ENCODE measurements at places on chromosomes 1 and 21.

DNA sequence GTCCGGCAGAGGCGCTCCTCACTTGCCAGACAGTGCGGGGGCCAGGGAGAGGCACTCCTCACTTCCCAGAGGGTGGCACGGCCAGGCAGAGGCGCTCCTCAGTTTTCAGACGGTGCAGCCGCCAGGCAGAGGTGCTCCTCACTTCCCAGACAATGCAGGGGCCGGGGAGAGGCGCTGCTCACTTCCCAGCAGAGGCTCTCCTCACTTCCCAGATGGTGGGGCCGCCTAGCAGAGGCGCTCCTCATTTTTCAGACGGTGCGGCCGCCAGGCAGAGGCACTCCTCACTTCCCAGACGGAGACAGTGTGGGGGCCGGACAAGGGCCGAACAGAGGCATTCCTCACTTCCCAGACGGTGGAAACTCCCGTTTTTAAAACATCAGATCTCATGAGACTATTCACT, 238.4 kb upstream of the CACYBP start:
- no peak for DNase-seq

DNA sequence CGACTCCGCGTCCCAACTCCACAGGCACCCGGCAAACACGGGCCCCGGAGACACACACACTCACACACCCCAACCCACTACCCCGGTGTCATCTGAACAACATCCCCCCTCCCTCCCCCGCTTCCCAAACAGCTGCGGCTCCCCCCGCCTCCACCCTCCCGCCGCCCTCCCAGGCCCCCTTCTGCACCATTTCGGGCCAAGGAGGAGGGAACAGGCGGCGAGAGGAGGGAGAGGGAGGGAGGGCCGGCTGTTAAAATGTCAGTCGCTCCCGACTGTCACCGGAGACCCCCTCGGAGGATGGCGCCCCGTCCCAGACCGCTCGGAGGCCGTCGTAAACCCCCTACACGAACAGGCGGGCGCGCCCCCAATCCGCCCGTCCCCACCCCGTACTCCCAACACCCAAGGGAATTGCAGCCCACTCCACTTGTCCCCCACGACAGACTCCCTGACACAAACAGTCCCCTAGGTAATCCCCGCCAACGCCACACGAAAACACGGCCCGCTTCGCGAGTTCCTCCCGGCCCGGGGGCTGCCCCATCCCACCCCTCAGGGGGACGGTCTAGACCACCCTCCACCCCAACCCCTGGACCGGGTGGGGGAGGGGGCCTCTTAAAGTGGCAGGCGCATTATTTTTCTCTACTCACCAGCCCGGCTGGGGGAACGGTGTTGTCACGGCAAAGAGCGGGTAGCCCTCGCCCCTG, 583 bp downstream of the MEF2D start:
- DNase-seq: peak; percentile 59

- DNase-seq: no peak
Observed at GRCh38 chr1:227544067-227545050, 19.0 kb upstream of the ZNF678 start.

DNA sequence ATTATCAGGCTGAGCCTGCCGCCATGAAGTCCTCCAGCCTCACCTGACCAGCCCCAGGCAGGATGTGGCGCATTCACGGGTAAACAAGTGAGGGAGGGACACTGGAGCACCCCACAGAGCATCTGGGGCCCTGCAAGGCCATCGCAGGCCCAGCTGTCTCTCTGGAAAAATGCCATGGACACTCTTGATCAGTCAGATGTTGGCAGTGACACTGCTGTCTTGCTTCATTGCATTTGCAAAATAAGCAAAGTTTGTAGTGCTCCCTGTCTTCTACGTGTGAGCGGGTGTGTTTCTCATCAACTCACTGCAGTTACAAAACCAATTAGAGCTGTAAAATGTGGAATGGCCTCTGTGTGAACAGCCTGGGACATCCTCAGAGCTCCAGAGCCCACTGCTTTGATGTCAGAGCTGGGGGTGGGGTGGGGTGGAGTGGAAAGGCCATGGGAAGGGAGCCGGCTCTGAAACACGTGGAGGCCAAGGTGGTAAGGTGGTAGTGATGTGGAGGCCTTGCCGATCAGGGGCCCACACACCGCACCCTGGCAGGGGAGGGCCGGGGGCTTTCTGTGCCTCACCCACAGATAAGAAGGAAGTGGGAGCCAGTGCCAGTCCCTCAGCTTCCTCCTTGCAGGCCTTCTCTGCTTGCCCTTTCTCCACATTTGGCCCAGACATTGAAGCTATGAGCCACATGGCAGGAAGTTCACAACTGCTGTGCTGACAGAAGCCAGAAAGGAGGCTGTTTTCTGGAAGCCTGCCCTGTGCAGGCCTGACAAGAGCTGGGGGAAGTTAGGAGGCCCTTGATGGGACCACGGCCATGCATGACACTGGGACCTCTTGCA, 254.9 kb downstream of the RHOU start:
- DNase-seq: no peak

GRCh38 chr21:43333298-43334062, 93.5 kb downstream of the SIK1 start:
- DNase-seq: no peak
